H7 (cell line): ENCODE measurements at places on chromosomes 2 and 18. TPM values are rescaled to one million over a fixed set of nuclear protein-coding genes. Genes with fewer than 3 reads are reported as not detected.
A peak's percentile ranks its signal among the peaks of the same experiment; 100 is the strongest.

DNA sequence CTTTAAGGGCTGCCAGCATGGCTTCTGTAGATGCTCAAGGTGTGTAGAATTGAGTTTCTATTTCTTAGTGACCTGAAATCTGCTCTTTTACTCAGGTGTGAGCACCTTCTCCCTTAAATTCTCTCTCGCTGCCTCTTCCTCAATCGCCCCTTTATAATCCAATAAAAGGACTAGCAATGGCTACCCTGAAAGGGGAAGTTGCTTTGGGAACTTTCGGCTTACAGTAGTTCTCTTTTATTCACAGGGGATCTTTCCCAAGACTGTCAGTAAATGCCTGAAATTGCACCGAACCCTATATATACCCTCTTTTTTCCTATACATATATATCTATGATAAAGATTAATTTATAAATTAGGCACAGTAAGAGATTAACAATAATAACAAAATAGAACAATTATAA is 121.8 kb downstream of the ACTR3 start:
- no peak for DNase-seq

DNA sequence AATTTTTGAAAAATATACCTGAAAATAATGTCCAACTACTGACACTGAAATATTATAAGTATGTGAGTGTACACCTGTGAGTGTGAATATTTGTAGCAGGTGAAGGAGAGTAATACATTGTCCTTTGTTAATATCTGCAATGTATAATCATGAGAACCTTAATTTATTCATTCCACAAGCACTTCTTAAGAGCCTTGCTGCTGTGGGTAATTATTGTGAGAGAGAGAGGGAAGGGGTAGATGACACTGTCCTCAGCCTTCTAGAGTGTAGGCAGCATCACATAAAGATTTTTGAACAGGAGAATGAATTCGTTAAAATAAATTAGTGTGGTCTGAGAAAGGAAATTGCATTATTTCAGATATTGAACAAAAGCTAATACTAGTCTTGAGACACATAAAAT is 157.2 kb downstream of the MAP2 start:
- DNase-seq = no peak

GRCh38 chr2:56357655-56358295 is 174.0 kb downstream of the CCDC85A start:
- DNase-seq = no peak

- DNase-seq = no peak
These were observed 52.6 kb upstream of the GLI2 start for GRCh38 chr2:120683081-120683480.

- DNase-seq = peak; percentile 63
These were observed 7.0 kb downstream of the SLC35F6 start for GRCh38 chr2:26770986-26771586.

DNA sequence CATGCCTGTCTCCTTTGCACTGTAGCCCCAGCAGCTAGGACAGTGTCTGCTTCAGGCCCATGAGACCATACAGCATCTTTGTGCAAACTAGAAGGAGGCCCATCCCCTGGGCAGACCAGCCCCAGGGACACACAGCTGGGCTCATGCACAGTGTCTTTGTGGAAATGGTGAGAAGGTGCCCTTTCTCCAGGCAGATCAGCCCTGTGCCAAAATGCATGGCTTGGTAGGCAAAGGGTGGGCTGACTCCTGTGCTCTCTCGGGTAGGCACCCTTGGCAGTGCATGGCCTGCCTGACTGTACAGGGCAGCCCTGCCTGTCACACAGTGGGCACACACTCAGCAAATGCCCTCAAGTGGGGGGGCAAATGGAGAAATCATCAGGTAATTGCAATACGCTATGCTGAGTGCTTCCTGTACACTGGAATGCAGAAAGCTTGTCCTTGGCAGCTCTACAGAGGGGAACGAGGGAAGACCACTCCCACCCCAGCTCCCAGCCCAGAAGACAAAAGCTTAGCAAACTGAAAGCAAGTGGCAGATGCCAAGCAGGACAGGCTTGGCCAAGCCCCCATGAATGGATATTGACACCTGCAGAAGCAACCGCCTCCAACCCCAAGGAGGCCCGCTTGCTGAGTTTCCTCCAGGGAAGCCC is 21.6 kb downstream of the TNS1 start:
- no peak for DNase-seq

DNA sequence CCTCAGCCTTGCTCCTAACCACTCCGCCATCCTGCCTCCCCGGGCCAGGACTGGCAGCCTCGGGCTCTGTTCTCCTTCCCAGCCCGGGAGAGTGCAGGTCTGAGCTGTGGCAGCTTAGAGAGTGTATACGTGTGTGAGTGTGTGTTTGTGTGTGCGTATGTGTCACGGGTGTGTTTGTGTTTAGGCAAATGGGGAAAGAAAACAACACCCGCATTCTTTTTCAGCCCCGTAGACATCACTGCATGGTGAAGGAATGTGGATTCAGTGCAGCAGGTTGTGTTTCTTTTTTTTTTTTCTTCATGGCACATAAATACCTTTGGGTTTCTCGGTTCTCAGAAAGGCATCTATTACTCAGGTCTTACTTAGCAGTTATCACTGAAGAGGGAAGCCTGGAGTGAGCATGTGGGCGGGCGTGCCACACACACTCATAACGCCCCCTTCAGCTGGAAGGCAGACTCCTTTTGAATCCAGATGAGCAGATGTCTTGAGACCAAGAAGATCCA is 44.2 kb downstream of the GLI2 start:
- DNase-seq = peak; percentile 70

DNA sequence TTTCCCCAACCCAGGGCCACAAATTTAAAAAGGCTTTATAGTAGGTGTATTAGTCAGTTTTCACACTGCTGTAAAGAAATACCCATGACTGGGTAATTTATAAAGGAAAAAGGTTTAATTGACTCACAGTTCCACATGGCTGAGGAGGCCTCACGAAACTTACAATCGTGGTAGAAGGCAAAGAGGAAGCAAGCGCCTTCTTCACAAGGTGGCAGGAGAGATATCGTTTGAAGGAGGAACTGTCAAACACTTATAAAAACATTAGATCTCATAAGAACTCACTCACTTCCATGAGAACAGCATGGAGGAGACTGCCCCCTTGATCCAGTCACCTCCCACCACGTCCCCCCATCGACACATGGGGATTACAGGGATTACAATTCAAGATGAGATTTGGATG is 70.4 kb downstream of the FECH start:
- no peak for DNase-seq

Gene ITPRIPL1
- 8.8 and 9.0 TPM in 2 replicates for total RNA-seq

Gene SLC5A7
- total RNA-seq = 0.03 TPM in 1 of 2 replicates, not detected in the other

Gene CRYBA2
- not detected in 2 replicates for total RNA-seq

Gene ALPG
- 0.21 and 0.89 TPM in 2 replicates for total RNA-seq

Gene AQP4
- 0.69 and 1.00 TPM in 2 replicates for total RNA-seq

Gene ADAM23
- total RNA-seq = 5.8 and 6.1 TPM in 2 replicates
